ENCODE measurements at places on chromosomes 5 and 9.
A peak's percentile ranks its signal among the peaks of the same experiment; 100 is the strongest.

DNA sequence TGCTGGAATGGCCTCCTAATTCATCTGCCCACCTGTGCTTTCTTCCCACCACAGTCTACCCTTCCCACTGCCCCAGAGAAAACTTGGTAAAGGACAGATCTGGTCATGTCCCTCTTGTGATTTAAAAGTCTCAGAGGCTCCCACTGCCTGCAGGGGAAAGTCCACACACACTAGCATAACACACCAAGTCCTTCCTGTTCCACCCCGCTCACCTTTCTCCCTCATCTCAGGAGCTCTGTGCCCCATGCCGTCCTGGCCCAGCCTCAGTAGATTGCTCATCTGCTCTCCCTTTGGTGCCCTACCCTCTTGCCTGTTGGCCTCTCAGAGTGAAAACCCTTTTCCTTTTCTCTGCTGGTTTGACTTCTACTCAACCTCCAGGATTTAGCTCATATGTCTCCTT lies 111.4 kb upstream of the MAP3K1 start:
- DNase-seq, result no peak

- DNase-seq, result no peak
These were observed 39.3 kb downstream of the UBE2D2 start for GRCh38 chr5:139600336-139600949.

- no peak for DNase-seq
These were observed 24.8 kb downstream of the PCSK1 start for GRCh38 chr5:96408210-96408777.

DNA sequence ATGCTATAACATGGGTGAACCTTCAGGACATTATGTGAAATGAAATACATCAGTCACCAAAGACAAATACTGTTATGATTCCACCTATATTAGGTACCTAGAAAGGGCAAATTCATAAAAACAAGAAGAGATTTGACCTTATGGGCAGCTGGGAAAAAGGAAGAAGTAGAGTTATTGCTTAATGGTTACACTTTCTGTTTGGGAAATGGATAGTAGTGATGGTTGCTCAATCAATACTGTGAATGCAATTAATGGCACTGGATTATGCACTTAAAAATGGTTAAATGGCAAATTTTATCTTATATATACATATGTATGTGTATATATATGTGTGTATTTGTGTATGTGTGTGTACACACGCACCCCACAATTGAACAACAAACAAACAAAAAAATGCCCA lies 15.2 kb downstream of the FKBP15 start:
- no peak for DNase-seq

DNA sequence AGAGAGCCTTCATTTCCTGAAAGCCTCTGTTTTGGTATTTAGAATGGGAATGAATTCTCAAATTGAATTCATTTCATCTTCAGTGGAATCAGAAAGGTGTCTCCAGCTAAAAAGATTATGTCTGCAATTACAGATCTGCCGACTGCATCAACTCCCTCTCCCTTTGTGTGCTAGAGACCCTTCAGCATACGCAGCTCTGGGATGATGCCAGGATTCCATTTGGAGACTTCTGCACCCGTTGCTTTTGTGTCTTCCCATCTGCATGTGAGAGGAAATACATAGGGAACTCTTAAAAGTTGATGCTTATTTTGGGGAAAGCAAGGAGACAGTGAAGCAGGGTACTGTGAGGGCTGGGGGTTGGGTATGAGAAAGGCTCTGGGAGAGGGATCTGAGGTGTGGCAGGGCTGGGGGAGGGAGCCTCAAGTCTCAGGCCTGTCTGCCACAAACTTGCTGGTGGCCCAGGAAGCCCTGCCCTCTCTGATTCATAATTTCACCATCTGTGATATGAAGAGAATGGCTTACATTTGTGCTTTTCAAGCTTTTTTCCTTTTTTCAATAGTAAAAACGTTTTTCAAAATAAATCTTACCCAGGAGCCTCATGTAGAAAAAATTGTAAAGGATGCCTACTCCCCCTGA lies 89.7 kb upstream of the SAP30L start:
- no peak for DNase-seq

GRCh38 chr5:9118852-9119251 lies 427.0 kb downstream of the SEMA5A start:
- no peak for DNase-seq

DNA sequence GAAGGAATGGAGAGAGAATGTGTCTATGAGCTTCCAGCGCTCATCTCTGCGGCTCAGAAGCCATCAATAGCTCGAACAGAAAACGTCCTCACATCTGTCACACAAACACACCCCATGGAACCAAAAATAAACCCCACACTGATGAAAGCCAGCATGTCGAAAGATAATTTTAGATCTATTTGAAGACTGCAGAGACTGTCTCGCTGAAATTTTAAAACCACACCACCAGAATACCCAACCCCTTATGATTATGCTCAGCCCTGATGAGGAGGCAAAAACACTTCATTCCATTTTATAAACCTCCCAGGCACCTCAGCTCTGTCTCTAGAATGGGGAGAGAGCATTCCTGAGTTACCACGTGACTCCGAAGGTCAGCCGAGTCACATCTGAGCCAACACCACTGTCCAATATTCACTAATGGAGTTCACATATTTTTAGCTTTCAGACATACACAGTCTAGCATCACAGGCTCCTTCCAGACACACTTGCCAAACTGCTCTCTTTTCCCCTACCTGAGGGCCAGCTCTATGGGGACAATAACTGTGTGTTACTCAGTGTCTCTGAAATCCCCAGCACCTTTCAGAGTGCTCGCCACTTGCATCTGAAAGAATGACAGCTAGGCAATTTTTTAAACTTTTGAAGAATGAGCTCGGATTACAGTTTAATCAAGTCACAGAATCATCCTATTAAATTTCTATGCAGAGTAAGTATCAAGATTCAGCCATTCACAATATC lies 63.2 kb downstream of the SERINC5 start:
- DNase-seq, result no peak

DNA sequence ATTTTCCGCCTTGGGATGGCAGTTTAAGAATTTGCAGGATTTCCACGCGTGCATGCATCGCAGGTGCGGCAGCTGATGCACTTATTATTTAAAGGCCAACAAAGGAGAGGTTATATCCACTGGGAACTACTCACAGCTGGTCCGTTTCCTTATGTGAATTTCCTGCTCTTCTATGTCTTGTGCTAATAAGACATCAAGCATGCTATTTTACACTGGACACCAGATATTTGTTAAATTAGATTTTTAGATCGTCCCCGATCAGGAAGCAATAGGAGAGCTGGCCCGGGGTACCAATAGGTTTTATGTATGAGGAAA lies 476 bp upstream of the DTWD2 start:
- DNase-seq, result no peak

- DNase-seq, result no peak
These were observed 284.3 kb downstream of the CCDC171 start for GRCh38 chr9:15837079-15837679.

- no peak for DNase-seq
These were observed 870.7 kb upstream of the CDH10 start for GRCh38 chr5:25515525-25515924.

GRCh38 chr9:6681957-6682501 lies 36.5 kb upstream of the GLDC start:
- peak; percentile 2 for DNase-seq

Data from stimulated activated CD4-positive, alpha-beta T cell treated with anti-CD3 and anti-CD28 coated beads, Interleukin-15, amount 100 ng/mL, for 48 hours (primary cell).